ENCODE measurements at places on chromosomes 12 and 14.

GRCh38 chr14:87995500-87996290, 2.7 kb upstream of the GALC start:
- DNase-seq = no peak

GRCh38 chr12:124543052-124543589, 24.3 kb downstream of the NCOR2 start:
- no peak for DNase-seq

GRCh38 chr14:22952418-22952817, 4.5 kb downstream of the HAUS4 start:
- no peak for DNase-seq

- no peak for DNase-seq
Observed at GRCh38 chr14:90643982-90644670, 172.1 kb downstream of the TTC7B start.

GRCh38 chr12:94173660-94174265, 25.4 kb downstream of the PLXNC1 start:
- no peak for DNase-seq

DNA sequence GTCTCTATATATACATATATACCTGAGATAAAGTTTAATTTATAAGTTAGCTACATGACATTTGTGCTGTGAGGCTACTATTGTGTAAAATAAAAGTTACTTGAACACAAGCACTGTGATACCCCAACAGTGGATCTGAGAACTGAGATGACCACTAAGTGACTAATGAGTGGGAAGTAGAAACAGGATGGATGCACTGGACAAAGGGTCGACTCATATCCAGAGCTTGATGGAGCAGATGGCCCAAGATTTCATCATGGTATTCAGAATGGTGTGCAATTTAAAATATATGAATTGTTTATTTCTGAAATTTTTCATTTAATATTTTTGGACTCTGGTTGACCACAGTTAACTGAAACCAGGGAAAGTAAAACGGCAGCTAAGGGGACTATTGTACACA, 908.6 kb upstream of the MDGA2 start:
- no peak for DNase-seq

DNA sequence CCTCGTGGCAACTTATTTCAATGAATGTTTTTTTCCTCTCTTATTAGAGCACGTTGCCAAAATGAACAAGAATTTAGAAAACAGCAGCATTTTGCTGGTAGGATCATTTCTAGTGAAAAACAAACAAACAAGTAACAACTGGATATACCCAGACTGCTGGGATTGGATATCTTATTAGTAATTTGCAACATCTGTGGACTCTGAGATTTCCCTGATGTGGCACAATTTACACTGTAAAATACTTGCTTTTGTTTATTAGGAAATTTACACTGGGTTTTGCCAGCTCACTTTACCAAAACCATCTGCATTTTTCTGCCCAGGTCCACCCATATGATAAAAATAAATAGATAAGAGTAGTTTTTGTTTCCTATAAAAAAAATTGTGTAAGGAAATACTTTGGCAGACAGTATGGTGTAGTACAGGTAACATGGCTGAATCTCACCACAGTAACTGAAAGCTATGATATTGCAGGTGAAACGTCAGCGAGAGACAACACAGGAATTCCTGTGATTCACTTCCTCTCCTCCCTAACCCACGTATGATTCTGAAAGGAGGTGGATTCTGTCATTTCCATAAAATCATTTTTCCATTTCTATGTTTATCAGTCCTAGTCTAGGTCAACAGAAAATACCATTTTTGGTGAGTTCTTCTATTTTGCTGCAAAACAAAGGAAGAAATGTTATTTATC, 176.2 kb upstream of the NOVA1 start:
- DNase-seq = no peak

GRCh38 chr12:105291531-105291930, 39.0 kb upstream of the C12orf75 start:
- no peak for DNase-seq

- DNase-seq = no peak
Observed at GRCh38 chr12:2064071-2064507, 11.3 kb downstream of the CACNA1C start.

GRCh38 chr12:124939079-124939420, 24.6 kb upstream of the UBC start:
- peak; percentile 43 for DNase-seq

DNA sequence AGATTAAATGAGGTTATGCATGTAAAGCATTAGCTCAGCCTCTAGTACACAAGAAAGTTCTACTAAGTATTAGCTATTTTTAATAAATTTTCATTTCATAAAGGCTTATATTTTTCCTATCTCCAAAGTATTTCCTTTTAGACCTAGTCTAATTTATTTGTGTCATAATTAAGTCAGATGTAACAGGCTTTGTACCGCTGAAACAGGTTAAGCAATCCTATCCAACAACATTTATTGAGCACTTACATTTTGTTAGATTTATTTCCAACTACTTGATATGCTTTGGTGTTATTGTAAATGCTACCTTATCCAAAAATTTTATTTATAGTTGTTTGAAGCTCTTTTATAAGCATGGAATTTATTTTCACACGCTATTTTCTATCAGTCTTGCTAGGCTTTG, 1.8 kb upstream of the PARP2 start:
- DNase-seq = no peak

- DNase-seq = no peak
Observed at GRCh38 chr12:120831648-120832267, 72.4 kb downstream of the SPPL3 start.

- no peak for DNase-seq
Observed at GRCh38 chr14:90275820-90276219, 19.5 kb downstream of the PSMC1 start.

- no peak for DNase-seq
Observed at GRCh38 chr12:48198672-48198971, 4.5 kb downstream of the OR10AD1 start.

DNA sequence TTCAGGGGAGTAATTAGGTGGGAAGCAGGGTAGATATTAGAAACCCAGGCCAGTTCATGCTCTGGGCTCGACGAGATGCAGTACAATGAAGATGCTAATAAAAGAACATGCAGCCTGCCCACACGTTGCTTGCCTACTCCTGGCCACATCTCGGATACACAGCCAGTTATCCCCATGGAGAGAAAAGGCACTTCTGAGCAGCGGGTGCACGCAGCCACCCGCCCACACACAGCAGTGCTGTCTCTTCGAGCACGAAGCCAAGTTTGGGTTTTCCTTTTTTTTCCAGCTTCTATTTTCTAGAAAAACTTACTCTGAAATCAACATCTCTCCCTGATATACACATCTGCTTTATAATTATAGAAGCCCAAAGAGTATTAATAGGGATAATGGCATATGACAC, 85.7 kb downstream of the CIT start:
- no peak for DNase-seq

- no peak for DNase-seq
Observed at GRCh38 chr12:12503384-12504078, 59.1 kb downstream of the DUSP16 start.

DNA sequence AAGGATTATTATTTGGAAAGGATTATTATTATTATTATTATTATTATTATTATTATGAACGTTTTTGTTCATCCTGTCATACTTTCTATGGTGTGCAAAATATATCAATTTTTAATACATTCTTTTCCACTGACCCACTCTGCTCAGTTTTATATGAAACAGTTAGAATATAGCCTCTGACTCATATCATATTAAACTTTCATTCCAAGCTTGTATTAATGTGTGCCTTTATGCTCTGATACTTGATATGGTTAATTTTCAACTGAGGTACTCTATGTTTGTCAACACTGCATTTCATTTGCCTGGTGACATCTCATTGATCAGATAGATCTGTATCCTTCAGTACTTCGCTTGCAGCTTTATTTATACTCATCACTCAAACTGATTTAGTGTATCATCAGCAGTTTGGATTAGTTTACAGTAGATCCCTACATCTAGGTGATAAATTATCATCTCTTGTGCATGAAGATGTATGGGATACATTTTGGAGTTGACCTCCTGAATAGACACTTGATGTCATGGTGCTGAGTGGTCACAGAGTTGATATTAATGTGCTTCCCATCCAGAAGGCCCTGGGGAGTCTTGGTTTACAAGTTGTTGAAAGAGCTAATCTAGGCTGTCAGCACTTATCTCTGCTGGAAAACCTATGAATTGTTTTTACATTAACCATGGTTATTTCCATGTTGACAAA, 271.8 kb downstream of the TRHDE start:
- no peak for DNase-seq

GRCh38 chr12:19288603-19289244, 150.6 kb upstream of the AEBP2 start:
- DNase-seq = no peak

DNA sequence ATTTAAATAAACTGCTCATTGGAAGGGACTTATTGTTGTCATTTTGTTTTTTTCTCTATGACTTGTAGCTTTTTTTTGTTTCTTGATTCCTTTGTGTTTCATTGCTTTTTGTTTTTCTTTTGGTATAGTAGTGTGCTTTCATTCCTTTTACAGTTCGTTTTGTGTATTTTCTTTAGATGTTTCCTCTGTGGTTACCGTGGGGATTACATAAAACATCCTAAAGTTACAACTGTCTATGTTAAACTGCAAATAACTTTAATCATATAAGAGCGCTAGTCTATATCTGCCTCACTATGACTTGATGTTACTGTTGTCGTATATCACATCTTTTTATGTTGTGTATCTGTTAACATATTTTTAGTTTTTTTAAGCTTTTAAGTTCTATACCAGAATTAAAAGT, 86.9 kb downstream of the ATF7IP start:
- DNase-seq = no peak

GRCh38 chr12:57116580-57117281, 5.6 kb upstream of the STAT6 start:
- DNase-seq = no peak

DNA sequence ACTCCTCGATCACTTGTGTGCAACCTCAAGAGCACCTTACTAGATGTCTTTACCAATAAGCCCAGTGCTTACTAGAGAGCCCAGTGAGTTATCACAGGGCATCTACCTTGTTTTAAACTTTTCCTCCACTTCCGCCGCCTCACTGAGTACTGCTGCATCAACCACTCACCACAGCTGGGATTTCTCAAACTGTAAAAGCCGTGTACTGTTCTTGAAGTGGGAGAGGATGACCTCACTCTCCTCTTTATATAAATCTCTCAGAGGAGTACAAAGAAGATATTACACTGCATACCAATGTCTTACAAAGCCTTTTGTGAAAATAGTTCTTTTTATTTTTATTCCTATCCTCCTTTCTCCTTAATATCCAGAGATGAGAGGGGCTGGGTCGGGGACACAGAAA, 94.1 kb downstream of the PLCZ1 start:
- no peak for DNase-seq

DNA sequence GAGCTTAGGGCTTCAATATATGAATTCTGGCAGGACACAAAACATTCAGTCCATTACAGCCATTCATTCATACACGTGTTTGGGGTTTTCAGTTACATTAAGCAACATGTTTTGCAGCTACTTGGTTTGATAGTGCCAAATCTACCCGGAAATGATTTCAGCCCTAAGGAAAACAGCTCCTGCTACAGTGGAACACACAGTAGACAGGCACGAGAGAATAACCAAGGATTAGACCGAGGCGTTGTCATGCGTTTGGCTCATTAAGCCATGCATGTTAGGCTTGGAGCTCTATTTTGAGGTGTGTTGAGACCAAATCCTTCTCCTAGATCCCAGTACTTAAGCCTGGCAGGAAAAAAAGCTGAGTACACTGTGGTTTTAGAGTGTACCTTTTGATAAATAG, 177.4 kb downstream of the PRKCH start:
- DNase-seq = no peak

DNA sequence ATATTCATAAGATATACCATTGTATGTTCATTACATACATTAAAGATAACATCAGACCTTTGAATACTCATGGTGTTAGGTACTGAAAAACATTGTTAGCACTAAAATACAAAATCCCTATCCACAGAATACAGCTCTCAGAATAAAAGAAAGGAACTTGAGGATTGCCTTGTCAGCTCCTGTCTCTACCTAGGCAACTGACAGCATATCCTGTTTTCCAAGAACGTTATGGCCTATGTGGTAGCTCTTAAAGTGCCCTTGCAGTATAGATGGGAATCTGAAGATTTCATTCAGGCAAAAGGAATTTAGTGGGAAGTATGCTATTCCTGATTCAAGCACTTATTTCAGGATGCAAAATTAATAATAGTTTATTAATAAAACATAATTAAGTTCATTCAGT, 1.8 kb upstream of the PPP1R12A start:
- no peak for DNase-seq

DNA sequence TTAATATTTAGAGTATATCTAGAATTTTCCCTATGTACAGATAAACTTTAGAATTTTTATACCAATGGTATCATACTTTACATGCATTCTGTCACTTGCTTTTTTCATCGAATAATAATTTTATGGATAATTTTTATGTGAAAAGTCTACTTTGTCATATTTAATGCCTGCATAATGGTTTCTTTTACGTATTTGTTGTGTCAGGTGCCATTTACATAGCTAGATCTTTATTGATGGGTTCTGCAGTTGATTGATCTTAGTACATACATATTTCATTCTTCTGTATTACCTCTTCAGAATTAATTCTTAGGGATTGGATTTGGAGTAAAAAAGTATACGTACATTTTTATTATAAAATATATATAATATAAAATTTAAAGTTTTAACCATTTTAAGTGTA, 77.7 kb upstream of the NEDD1 start:
- no peak for DNase-seq

DNA sequence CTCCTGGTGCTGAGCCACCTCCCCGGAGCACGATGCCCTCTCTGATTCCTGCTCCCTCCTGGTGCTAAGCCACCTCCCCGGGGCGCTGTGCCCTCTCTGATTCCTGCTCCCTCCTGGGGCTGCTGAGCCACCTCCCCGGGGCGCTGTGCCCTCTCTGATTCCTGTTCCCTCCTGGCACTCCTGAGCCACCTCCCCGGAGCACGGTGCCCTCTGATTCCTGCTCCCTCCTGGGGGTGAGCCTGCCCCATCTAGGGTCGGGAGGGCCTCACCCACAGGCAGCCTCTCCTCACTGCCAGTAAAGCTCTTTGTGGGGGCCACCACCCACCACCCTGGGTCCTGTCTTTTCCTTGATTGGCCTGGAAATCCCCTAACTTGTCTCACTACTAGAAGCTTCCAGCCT, 327.6 kb upstream of the SFSWAP start:
- DNase-seq = no peak
